Gastroesophageal sphincter (tissue), 4 donors: ENCODE measurements at places on chromosomes 11 and 22. TPM values are rescaled to one million over a fixed set of nuclear protein-coding genes. Genes with fewer than 3 reads are reported as not detected.

Gene RAC2
- total RNA-seq, result 11.3 TPM

Gene TNNT3
- total RNA-seq, result 4.3 TPM

Gene PPME1
- total RNA-seq, result 32.1 TPM

Gene ELF5
- not detected for total RNA-seq

Gene CNIH2
- total RNA-seq, result not detected

Gene SLC22A8
- not detected for total RNA-seq

Gene E2F8
- total RNA-seq, result not detected

Gene SLCO2B1
- total RNA-seq, result 25.7 TPM

Gene CTTN
- total RNA-seq, result 167 TPM

Gene MS4A6A
- 29.9 TPM for total RNA-seq

Gene MYOD1
- total RNA-seq, result not detected

Gene SLC35F2
- 7.6 TPM for total RNA-seq

Gene MTMR2
- 34.6 TPM for total RNA-seq

Gene SYT12
- 0.04 TPM for total RNA-seq

Gene KDM4D
- total RNA-seq, result 0.67 TPM

Gene MYO7A
- 7.2 TPM for total RNA-seq

Gene TMEM191C
- total RNA-seq, result 0.27 TPM

Gene OR51B4
- total RNA-seq, result not detected

Gene MAPK11
- 11.5 TPM for total RNA-seq

Gene C11orf16
- not detected for total RNA-seq

Gene OR51B5
- total RNA-seq, result not detected

Gene LRRC74B
- not detected for total RNA-seq

Gene RTN4RL2
- total RNA-seq, result 0.12 TPM

Gene MRGPRX3
- total RNA-seq, result 0.31 TPM

Gene GSTT2B
- total RNA-seq, result 12.3 TPM

Gene LRRC10B
- total RNA-seq, result 0.45 TPM

Gene OR5T1
- not detected for total RNA-seq

Gene SPON1
- total RNA-seq, result 31.0 TPM

Gene OR56A4
- not detected for total RNA-seq

Gene SAA1
- 3.6 TPM for total RNA-seq

Gene PANX2
- total RNA-seq, result 0.46 TPM

Gene CRACR2B
- total RNA-seq, result 10.3 TPM

Gene MUC2
- not detected for total RNA-seq

Gene SHISAL1
- total RNA-seq, result 23.1 TPM

Gene HORMAD2
- not detected for total RNA-seq

Gene EIF1AD
- total RNA-seq, result 29.3 TPM

Gene LMNTD2
- 2.1 TPM for total RNA-seq

Gene MMP1
- total RNA-seq, result not detected

Gene STK33
- 25.6 TPM for total RNA-seq

Gene C11orf52
- 3.3 TPM for total RNA-seq

Gene YPEL4
- 3.3 TPM for total RNA-seq

Gene DPP3
- 14.1 TPM for total RNA-seq

Gene CD3G
- not detected for total RNA-seq

Gene TRIM48
- not detected for total RNA-seq

Gene SERHL2
- 6.1 TPM for total RNA-seq

Gene SLC5A4
- total RNA-seq, result not detected

Gene GLB1L2
- total RNA-seq, result 9.5 TPM

Gene KLHDC7B
- 0.08 TPM for total RNA-seq

Gene NCR3LG1
- total RNA-seq, result 4.7 TPM

Gene MEI1
- 0.50 TPM for total RNA-seq

Gene DBX1
- not detected for total RNA-seq

Gene KRTAP5-11
- not detected for total RNA-seq
